Activated T-helper 9 cell treated with anti-CD3 and anti-CD28 coated beads, Interleukin-2, amount 50 U/mL, for 16 hours (primary cell): ENCODE measurements at places on chromosomes 5 and 9.

GRCh38 chr5:88732862-88733261, 150.1 kb downstream of the MEF2C start:
- no peak for DNase-seq

DNA sequence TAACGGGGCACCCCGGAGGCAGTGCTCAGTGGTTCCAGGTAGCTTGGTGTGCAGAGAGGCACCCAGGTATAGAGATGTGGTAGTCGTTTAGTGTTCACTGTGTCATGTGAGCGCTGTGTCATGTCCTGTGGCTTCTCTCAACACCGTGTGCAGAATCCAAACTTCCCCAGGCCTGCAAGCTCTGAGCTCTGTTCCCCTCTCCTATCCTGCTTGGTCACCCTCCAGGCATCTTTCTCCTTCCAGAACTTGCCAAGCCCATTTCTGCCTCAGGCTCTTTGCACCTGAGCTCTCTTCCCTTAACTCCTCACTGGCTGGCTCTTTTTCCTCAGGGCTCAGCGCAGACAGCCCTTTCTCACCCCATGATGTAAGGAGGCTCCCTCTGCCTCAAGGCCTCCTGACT, 64.8 kb downstream of the CARTPT start:
- no peak for DNase-seq

DNA sequence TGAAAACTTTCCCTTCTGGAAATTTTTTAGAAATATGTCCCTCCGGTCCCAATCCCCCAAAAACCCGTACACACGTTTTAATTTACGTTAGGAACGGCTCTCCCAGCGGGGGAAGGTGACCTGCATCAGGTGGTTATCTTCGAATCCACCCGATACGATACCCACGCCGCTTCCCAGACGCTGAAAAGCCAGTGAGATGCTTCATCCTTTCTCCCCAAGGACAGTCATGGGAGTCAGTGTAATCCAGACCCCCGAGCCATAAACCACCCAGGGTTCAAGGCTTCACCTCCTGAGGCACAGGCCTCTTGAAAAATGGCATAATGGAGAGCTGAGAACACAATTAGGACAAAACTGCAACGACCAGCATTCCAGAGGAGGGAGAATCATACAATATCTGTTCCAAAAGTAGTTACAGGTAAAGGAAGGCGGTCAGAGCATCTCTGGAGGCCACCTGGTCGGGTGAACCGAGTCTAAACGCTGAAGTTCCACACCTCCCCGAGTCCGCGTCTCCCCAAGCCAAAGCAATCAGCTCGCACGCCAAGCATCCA, 857 bp downstream of the FAM169A start:
- no peak for DNase-seq

- no peak for DNase-seq
These were observed 221.4 kb upstream of the KLF4 start for GRCh38 chr9:107710953-107711352.

DNA sequence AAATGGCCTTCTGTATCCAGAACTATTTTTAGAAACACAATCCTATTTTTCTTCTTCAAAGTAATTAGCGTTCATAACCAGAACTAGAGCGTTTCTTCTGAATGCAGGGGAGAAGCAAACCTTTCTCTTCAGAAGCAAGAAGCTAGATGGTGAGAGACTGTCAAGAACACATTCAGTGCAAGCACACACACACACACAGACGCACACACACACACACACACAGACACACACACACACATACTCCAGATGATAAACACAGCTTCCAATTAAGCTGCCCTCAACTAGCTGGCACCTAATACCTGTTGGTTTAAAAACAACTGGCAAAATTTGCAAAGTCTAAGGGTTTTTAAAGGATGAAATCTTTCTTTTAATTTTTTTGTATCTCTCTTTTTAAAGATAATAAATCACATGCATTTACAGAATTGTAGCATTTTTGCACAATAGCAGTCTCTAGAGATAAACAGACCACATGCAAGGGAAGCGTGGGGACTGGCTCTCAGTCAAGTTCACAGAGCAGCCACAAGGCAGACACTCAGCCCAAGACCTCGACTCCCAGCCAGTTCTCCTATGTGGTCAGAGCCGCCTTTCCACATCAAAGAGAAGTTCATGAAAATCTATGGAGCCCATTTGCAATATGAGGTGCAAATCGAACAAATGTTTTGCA, 138.5 kb downstream of the TTLL11 start:
- DNase-seq = no peak

DNA sequence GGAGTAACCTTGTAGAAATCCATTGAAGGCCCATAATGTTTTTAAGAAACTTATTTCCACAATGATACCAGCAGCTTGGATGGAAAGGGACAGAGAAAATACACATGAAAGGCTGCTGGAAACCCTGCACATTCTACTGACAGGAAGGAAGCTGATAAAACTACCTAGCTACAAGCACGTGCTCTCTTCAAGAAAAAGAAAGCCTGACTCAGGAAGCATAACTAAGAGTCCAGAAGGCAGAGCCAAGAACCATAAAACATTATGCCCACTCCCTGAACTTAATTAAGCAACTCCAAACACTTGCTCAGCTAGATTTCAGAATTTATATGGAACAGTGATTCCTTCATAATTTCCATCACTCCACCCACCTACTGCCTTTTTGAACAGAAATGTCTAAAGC, 430.8 kb downstream of the SEMA5A start:
- DNase-seq = no peak
